ENCODE measurements at places on chromosomes 7 and 10.

DNA sequence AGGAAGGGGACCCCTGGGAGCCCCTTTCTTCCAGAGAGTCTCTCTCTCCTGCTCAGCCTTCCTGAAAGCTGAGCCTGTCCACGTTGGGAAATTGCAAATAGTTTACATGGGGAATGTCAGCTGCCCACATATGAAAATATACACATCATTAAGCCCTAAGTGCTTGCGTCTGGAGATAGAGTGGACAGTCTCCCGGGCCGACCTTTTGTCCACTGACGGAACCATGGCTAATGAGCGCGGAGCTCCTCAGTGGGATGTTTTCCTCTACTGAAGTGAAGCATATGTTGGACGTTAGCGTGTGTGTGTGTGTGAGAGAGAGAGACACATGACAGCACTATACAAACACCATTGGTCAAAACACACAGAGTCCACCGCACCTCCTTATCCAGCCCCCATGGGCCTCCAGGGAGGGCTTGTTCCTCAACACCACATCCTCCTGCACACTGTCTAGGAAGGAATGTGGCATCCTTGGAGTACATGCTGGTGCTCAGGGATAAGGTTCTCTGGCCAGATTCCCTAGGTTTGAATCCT is 128.4 kb downstream of the RGS10 start:
- no peak for DNase-seq

GRCh38 chr7:28811008-28811407 is 147.1 kb downstream of the TRIL start:
- DNase-seq = no peak

- DNase-seq = no peak
Observed at GRCh38 chr7:13099154-13099795, 411.8 kb downstream of the ARL4A start.

DNA sequence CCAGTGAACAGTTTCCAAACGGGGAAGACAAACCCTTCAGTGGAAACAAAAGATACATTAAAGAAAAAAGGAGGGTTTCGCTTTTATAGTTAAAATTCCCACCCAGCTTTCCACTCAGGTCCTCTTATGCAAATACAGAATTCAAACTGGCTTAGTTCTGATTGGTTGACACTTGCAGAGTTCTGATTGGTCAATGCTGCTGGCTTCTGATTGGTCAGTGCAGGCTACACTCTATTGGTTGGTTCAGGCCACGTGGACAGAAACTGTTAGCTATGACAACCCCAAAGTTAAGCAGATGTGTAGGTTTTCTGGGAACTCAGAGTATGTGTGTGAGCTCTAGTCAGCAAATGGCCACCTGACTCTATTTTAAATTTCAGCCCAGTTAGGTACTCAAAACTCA is 80.0 kb downstream of the FBXL13 start:
- DNase-seq = no peak

GRCh38 chr10:14001298-14002040 is 329.3 kb downstream of the FRMD4A start:
- DNase-seq = no peak

DNA sequence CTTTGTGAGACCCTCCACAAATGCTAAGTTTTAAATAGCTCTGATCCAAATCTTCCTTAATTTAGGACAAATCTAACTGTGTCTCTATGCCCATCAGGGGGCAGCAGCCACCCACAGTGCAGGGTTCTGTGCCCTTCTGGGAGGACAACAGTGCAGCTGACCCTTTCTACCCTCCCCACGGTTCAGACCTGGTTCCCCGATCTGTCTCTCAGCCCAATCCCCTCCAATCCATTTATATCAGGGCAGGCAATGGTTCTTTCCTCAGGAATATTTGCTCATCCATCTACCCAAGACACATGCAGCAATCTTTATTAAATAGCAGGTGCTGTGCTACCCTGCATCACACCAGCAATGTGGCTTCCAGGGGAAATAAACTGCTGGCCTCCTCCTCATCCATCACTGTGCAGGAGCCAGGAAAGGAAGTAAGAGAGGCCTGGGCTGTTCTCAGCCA is 4.0 kb upstream of the RBM28 start:
- DNase-seq = peak; percentile 28

GRCh38 chr7:78101076-78101475 is 302.5 kb downstream of the PHTF2 start:
- no peak for DNase-seq

- no peak for DNase-seq
Observed at GRCh38 chr10:93250010-93250409, 176.3 kb downstream of the CYP26A1 start.

DNA sequence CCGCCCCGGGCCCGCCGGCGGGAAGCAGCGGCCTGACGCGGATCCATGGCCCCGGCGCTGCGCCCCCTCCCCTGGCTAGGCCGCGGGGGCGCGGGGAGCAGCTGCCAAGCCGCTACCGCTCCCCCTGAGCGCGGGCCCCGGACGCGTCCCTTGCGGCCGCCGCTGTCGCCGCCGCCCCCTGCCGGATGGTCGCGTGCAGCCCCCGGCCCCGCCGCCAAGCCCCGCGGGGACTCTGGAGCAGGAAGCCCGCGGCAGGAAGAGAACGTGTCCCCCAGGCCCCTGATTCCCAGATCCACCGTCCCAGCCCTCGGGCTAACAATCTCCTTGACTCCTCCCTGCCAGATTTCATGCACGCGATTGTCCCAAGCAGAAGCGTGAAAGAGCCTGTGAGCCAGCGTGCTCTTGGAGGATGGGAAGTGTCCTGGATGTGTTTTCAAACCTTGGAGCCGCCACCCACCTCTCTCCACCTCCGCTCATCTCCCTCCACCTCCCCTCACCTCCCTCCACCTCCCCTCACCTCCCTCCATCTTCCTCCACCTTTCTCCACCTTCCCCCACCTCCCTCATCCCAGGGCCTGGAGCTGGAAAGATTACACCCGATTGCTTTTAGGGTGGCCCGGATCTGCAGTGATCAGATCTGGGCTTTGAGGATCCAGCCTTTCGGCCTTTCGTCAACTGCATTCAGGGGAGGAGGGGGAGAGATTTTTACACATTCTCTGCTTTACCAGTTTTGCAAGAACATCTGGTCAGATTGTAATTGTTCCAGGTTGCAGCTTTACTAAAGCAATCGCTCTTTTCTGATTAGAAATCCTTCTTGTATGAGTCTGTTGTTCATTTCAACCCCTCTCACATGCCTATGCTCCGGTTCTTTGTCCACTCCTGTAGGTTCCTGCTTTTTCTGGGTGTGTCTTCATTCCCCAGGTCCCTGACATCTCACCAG is 570 bp upstream of the PRTFDC1 start:
- peak; percentile 39 for DNase-seq

DNA sequence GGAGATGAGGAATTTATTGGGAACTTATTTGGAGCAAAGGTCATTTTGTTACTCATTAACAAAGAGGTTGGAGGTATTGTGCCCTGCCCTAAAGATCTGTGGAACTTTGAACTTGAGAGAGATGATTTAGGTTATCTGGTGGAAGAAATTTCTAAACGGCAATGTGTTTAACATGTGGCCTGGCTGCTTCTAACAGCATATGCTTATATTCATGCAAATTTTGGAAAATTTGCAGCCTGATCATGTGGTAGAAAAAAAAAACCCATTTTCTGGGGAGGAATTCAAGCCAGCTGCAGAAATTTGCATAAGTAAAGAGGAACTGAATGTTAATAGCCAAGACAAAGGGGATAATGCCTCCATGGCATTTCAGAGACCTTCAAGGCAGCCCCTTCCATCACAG is 10.7 kb upstream of the PANK1 start:
- no peak for DNase-seq

DNA sequence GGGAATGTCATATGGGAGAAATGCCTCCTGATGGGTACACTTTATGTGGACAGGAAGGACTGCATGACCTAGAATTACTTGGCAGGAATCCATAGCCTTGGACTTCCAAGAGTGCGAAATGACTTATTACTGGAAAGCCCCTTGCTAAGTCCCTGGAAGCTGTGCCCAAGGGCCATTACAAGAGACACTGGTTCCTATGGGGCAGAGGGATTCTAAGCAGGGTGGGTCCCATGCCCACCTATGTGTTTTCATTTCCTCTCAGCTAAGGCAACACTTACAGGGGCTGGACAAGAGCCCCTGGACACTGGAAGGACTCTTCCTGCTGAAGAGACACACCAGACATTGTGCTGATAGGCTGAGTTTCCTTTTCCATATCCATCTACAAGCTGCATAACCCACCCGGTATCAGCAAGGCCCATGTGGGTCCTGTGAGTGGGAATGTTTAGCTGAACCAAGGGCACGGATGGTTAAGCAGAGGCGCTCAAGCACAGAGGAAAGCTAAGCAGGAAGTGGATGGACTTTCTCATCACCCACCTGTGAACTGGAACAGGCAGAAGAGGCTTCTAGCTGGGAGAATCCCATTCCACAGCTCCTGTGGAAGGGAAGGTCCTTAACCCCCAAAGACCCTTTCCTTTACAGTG is 56.2 kb downstream of the XPNPEP1 start:
- no peak for DNase-seq

DNA sequence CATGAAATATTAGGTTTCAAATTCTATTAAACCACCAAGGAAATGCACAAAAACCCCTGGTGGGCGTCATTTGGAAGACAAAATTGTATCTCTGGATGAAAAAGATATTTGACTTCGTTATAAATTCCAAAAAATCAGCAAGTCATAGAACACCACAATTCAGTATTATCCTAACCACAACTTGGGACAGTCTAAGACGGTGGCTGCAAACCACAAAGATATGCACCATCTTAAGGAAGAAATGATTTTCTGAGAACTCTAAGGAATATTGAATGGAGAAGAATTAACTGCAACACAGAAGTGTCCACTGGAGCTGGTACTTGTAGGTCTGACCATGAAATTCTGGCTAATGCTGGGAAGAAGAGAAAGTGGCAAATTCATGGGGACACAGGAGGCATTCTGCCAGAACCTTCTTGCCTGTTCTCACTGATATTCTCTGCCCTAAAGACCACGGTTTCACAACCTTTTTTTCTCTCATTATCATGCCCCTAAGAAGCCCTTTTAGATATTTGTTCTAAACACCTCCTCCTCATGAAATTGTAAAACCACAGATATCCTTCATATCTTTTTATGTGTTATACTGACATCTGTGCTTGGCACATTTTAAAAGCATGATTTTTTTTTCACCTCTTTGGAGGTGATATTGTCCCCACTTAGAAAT is 92.9 kb downstream of the SFMBT2 start:
- DNase-seq = no peak

- DNase-seq = no peak
Observed at GRCh38 chr10:63935705-63936104, 414.5 kb downstream of the REEP3 start.

DNA sequence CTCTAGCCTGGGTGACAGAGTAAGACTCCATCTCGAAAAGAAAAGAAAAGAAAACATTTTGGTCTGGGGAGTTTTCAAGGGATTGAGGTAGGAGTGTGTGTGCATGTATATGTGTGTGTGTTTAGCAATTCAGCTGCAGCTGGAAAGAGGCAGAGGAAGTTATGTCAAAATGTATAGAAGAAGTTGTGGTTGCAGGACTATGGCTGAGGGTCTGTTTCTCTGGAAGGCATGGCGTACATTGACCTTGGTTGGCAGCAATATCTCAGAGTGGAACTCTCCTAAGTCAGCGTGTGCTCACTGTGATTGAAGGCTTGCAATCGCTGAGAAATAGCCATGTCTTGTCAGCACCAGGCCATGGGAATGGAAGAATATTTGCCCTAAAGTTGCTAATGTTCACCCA is 28.6 kb upstream of the RHBDD2 start:
- no peak for DNase-seq

- no peak for DNase-seq
Observed at GRCh38 chr7:152090747-152091146, 65.3 kb downstream of the GALNT11 start.

GRCh38 chr10:71575934-71576801 is 143.4 kb downstream of the C10orf105 start:
- DNase-seq = no peak

- no peak for DNase-seq
Observed at GRCh38 chr10:3955955-3956617, 171.1 kb upstream of the KLF6 start.

GRCh38 chr10:110456046-110456445 is 41.7 kb upstream of the DUSP5 start:
- DNase-seq = no peak

DNA sequence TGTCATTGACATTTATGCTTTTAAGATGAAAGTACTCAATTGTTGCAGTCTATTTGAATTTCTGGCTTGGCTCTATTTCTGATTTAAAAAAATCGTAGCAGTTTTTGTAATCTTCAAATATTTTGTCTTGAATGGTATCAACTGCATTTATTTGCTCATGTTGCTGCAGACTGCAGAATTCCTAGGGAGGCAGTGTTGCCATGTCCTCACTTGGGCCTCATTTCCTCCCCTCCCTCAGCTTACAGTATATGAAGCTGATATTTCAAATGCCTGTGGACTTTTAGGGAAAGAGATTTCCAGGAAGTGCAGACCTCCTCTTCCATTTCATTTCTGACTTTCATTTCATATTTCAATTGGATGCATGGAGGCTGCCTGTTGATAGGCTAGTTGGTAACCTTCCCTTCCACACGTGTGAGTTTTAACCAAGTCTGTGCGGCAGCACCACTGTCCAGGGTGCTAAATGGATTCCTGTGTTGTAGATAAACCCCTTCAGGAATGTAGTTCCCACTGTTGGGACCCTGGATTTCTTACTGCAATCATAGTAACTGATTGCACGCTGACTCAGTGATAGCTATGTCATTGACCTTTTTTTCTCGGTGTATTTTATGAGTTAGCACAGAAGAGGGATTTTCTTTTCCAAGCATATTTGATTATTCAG is 17.5 kb downstream of the VPS50 start:
- DNase-seq = no peak

DNA sequence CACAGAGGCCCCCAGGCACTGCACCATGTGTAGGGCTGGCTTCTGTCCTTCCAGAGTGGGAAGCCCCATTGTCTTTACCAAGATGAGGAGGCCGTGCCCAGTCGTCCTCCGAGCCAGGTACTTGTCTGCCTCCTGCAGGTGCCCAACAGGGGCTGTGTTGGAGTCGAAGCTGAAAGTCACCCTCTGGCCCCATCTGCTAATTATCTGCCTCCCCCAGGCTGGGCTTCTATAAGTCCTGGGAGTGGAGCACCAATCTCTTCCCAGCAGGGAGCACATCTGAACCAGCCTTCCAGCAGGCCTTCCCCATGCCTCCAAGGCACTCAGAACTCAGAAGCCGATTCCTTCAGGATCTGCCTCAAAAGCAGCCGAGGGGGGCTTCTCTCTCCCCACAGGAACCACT is 11.6 kb upstream of the CHST15 start:
- DNase-seq = no peak

DNA sequence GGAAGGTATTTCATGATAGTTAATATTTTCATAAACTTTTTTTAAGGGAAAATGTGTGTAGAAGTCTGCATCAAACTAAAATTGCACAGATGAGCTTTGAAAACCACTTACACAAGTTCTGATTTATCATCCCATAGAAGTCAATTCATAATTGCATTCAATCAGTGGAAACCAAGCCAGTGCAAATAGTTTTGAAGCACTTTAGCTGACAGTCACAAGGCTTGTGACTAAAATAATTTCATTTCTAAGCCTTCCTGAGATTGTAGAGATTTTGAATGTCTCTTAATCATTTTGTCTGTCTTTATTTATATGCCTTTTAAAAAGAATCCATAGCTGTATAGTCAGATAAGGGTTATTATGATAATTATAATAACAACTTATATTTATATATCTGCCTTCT is 41.4 kb downstream of the EXOC4 start:
- DNase-seq = no peak

- no peak for DNase-seq
Observed at GRCh38 chr10:126376956-126377355, 11.3 kb downstream of the ADAM12 start.

GRCh38 chr10:125633517-125633999 is 49.4 kb downstream of the TEX36 start:
- DNase-seq = no peak

- no peak for DNase-seq
Observed at GRCh38 chr10:96987141-96987841, 155.2 kb downstream of the LCOR start.

GRCh38 chr10:76429368-76430060 is 998.1 kb downstream of the LRMDA start:
- no peak for DNase-seq

All from effector CD8-positive, alpha-beta T cell (primary cell).